Vagina (tissue), 2 donors: ENCODE measurements at places on chromosomes 2 and 18. TPM values are rescaled to one million over a fixed set of nuclear protein-coding genes. Genes with fewer than 3 reads are reported as not detected.

- no peak for DNase-seq
These were observed 820.4 kb downstream of the BCL11A start for GRCh38 chr2:59732871-59733566.

DNA sequence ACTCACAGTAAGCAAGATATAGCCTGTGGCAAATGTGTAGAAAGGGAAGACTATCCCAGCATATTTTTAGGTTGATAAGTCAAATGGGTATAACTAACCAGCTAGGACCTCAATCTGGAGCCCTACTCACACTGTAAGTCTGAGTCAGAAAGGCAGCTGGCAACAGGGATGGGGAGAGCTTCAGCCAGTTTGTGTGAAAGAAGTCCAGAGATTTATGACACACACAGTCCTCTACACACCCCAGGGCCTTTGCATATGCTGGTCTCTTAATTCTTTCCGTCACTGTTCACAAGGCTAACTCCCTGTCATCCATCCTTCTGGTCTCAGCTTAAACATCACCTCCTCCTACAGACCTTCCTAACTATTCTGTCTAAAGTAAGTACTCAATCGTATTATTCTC is 5.9 kb upstream of the TCF4 start:
- no peak for DNase-seq

DNA sequence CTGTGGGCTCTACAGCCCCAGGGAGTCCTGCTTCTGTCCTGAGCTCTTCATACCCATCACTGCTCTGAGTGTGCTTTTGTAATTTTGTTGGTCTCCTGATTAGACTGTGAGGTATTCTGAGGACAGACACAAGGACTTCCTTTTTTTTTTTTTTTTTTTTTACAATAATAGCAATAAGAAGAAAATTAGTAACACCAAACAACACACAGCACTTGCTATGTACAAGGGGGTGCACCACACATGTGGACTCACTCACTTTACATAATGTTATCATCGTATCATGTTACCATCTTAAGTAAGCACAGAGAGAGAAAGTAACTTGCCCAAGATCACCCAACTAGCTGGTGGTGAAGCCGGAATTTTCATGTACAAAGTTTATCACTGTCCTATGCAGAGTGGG is 34.6 kb downstream of the MBP start:
- no peak for DNase-seq

The TYMS gene
- 11.3 TPM for total RNA-seq

GRCh38 chr2:241759067-241759807 is 17.4 kb upstream of the GAL3ST2 start:
- no peak for DNase-seq

The FOXI3 gene
- total RNA-seq = not detected

GRCh38 chr2:38892819-38893218 is 3.1 kb downstream of the ARHGEF33 start:
- no peak for DNase-seq

The KCNJ3 gene
- total RNA-seq = 4.2 TPM

- DNase-seq = no peak
These were observed 245.1 kb downstream of the KCNS3 start for GRCh38 chr2:18123577-18123976.

- peak; percentile 67 for DNase-seq
These were observed 134.7 kb upstream of the MGAT5 start for GRCh38 chr2:134119117-134119712.

DNA sequence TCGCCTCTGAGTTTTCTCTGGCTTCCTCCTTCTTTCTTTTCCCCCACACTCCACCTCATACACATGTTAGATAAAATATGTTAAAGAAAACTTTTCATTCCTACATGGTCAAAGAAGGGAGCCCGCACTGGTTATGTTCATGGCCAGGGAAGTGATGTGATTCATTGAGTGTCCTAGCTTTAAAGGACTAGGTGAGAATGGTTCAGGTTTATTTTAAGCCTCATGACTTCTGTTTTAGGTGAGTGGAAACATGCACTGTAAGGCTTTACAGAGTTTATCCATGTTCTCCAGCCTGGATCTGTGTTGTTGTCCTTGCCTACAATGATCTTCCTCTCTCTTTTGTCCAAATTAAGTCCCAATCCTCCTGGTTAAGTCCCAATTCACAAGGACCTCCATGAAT is 56.5 kb downstream of the RASGRP3 start:
- DNase-seq = no peak

- DNase-seq = no peak
These were observed 6.2 kb downstream of the VPS54 start for GRCh38 chr2:64013053-64013452.

GRCh38 chr18:54278615-54279014 is 9.3 kb downstream of the POLI start:
- DNase-seq = no peak

GRCh38 chr2:221914334-221914880 is 342.3 kb upstream of the EPHA4 start:
- no peak for DNase-seq

DNA sequence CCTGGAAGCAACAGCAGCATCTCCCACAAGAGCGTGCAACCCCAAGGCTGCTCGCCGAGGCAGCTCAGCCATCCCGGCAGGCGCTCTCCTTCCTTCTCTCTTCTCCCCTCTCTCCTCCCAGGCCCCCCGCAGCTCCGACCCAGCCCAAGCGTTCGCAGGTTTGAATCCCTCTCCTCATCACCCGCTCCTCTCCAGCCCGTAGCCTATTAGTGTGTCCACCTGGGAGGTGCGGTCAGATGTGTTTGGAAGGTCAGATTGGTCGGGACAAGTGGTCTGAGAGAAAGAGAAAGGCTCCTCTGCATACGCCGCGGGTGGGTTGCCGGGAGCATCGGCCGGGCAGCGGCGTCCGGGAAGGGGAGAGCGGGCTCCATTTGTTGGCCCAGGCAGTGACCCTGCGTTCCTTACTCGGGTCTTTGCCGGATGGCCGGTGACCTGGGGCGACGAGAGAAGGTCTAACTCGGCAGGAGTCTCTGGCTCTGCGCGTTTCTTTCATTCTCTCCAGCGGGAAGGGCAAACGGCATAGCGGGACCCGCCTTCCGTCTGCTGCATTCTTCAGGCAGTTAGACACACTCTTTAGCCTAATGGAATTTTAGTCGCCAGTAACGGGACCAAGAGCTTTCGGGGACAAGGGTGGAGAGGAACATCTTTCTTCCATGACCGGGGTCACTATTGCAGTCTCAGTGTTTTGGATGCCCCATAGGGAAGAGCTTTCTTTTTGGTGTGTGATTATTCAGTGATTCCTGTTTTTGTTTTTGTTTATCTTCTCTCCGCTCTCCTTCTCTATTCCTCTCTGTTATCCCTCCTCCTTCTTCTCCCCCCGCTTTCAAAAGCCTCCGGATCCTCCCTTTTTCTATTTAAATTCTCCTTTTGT is 1.1 kb upstream of the TMEFF2 start:
- no peak for DNase-seq

The GPC1 gene
- 73.2 TPM for total RNA-seq

- no peak for DNase-seq
These were observed 577.8 kb upstream of the NXPH2 start for GRCh38 chr2:139357972-139358371.

- DNase-seq = no peak
These were observed 30.1 kb upstream of the AGPS start for GRCh38 chr2:177362499-177362898.

DNA sequence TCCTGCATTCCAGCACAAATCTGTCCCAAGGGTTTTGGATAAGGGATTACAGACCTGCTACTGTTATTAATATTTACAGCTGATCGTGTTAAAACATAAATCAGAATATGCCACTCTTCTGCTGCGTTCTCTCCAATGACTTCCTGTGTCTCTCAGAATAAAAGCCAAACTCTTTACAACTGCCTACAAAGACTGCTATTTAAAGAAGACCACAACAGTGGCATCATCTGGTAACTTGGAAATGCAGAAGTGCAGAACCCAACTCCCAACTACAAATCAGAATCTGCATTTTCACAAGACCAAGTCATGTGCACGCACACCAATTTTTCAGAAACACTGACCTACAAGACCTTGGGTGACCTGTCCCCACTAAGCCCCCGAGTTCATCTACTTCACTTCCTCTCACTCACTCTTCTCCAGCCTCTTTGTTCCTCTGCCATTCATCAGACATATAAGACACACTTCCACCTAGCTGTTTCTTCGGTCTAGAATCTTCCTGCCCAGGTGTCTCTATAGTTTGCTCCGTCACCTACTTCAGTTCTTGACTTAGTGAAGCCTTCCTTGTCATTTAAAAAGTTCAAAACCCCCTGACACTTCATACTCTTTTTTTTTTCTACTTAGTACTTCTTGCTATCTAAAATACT is 36.0 kb downstream of the CHN1 start:
- no peak for DNase-seq

GRCh38 chr2:95539836-95540235 is 52.0 kb upstream of the TRIM43 start:
- DNase-seq = no peak

DNA sequence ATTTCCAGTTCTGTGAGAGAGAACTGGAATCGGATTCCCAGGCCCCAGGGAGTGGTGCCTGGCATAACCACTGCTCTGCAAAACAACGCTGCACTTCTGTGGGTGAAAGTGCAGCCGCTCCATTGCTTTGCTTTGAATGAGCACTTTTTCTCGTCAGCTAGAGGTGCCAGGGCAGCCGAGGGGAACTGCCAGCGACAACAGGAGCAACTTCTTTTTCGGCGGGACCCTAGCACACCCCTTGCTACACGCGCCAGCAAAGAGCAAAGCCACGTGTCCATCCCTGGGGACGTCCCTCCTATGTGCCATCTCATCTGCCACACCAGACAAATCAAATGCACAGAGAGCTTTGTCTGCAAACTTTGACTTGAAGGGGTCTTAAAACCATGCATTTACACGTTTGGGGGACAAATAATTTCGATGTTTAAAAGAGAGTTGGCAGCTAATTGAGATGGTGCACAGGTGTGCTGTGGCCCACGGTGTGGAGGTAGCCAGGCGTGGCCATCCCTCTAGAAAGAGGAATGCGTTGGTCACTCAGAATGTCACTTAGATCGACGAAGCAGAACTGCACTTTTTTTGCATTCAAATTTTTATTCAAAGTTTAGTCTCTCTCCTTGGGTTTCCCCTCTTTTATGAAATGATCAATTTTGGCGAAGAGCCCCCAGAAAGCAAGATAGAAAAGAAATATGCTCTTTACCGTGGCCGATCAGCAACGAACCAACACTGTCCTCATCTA is 151.8 kb downstream of the MBP start:
- peak; percentile 72 for DNase-seq

- no peak for DNase-seq
These were observed 173.0 kb upstream of the ALKAL2 start for GRCh38 chr2:460861-461260.

GRCh38 chr2:18339326-18339725 is 221.1 kb downstream of the RDH14 start:
- no peak for DNase-seq

GRCh38 chr2:224433442-224433841 is 31.5 kb upstream of the FAM124B start:
- no peak for DNase-seq

The DRC1 gene
- not detected for total RNA-seq

The GCG gene
- total RNA-seq = not detected

DNA sequence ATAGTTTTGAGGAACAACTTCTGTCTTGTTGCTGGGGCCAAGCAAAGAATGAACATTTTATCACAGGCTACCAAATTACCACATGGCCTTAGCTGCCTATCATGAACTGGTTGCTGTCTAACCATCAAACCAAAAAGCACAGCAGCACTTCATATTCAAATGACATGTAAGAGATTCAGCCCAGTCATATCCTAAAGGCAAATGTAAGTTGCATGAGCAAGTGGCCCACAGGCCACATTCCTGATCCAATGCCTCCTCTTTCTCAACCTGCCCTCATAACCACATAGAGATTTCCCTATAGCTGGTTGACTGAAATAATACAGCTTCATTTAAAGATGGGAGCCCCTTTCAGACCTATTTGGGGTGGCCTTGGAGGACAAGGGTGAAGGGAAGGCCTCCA is 572.3 kb downstream of the IRS1 start:
- no peak for DNase-seq

- peak; percentile 91 for DNase-seq
These were observed 151.4 kb downstream of the TWIST2 start for GRCh38 chr2:238999291-238999741.

The COL4A4 gene
- 2.5 TPM for total RNA-seq

GRCh38 chr2:156474401-156474800 is 38.2 kb downstream of the GPD2 start:
- DNase-seq = no peak

DNA sequence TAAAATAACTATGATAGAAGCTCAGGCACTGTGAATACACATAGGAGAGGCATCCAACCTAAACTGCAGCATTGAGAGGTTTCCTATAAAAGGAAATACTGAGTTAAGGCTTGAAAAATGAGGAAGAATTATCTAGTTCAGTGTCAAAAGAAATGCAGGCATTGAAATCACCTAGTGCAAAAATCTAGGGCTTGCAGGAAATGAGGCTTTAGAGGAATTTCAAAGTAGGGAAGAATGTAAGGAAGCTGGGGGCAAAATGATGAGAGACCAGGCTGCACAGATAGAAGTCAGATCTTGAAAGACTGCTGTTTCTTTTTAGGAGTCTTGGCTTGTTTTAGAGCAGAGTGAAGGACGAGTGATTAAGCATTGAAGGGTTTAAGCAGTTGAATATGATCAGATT is 28.1 kb upstream of the SCYGR2 start:
- DNase-seq = no peak

DNA sequence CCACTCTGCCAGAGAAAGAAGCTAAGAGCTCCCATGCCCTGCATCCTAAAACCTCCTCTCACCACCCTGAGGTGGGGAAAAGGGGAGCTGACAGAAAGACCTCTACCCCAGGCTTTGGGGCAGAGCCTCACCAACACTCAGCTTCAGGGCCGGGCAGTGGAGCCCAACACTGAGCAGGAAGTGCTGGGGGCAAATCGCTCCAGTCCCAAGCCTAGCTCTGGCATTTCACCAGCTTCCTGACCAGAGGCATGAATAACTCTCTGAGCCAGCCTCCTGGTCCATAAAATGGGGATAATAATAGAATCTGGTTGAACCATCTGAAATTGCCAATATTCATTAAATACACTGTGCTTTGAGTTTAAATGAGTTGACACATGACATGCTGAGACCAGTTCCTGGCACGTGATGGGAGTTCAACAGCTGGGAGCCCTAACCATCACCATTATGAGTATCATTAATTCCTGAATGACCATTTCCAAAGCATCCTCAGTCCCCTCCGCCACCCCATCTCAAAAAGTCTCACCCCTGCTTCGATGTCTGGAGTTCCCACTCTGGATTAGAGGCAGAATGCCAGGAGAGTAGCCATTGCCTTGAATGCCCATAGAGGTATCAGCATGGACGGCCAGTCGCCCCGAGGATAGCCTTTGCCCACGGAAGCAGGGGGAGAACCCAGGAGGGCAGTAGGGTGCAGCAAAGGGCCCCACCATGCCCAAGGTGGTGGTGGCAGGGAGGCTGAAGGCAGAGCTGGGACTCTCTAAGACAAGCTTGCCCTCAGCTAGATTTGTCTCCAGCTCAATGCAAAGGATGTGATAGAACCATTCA is 153.4 kb downstream of the TNS1 start:
- DNase-seq = no peak

DNA sequence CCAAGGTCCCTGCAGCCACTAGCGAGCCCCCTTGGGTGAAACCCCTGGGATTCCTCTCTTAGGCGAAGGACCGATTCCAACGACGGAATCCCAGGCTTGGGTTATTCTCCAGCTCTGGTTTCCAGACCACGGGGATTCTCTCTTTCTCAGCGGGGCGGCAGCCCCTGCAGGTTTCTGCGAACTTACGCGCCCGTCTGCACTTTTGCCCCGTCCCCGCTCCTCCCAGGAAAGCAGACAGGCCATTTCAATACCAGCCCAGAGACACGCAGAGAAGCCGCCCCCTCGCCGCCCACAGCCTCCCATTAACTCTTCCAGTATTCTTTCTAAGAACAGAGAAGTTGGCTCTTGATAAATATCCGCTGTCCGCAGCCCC is 1.2 kb downstream of the CBLN2 start:
- no peak for DNase-seq

The SIX2 gene
- total RNA-seq = 16.7 TPM

The PNPT1 gene
- total RNA-seq = 40.5 TPM
